Cerebellar nuclear complex (tissue), 1 donor: ENCODE measurements at places on chromosomes 12 and 14.

- DNase-seq: no peak
Measured at GRCh38 chr12:130162745-130163460, 639 bp downstream of the FZD10 start.

- DNase-seq: no peak
Measured at GRCh38 chr14:99189201-99189801, 82.7 kb downstream of the BCL11B start.

DNA sequence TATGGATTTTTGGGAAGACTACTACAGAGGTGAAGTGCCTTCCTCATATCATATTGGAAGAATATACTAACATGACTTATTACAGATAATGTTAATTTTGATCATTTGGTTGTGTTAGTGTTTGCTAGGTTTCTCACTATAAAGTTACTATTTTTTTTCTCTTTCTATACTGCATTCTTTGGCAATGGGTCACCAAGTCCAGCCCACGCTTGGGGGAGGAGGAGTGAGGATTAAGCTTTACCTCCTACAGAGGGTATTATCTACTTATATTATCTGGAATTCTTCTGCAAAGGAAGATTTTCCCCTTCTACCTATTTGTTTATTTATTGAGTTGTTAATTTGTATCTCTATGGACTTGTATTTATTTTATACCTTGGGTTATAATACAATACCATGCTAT lies 31.5 kb downstream of the SCN8A start:
- no peak for DNase-seq

DNA sequence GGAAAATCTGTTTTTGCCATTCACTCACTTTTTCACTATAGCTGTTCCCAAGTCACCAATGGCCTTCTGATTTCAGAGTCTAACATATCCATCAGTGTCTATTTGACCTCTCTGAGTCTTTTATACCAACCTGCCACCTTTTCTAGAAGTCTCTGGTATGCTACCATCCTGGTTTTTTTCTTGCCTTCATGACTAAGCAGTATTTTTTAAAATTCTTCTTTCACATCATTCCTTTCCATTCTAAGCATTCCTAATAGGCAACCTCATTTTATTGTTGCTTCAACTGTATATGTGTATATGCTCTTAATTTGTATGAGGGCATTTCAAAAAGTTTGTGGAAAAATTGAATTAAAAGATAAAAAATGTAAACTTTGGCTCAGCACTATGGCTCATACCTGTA lies 5.0 kb downstream of the IRAK4 start:
- DNase-seq: no peak

DNA sequence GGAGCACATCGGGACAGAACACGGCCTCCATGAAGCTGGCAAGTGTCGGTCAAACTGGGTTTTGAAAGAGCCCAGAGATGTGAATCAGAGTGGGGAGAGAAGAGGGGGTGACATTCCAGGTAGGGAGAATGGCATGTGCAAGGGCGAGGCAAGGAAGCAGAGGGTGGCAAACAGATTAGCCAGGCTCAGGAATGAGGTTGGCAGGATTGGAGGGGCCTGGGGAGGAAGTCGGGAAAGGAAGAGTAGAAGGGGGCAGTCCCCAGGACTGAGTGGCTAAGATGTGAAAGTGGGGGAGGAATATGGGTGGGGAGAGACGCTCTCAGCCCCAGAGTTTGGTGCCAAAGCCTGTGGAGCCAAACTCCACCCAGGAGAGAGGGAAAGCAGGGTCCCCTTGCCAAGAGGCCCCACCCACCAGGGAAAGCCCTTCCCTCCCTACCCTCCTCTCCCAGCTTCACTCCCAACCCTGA lies 5.5 kb upstream of the HDAC7 start:
- no peak for DNase-seq

GRCh38 chr14:54782751-54783659 lies 119.6 kb downstream of the GCH1 start:
- DNase-seq: no peak

- no peak for DNase-seq
Measured at GRCh38 chr12:108182096-108182495, 53.0 kb downstream of the WSCD2 start.

GRCh38 chr14:46573498-46573897 lies 78.1 kb downstream of the RPL10L start:
- no peak for DNase-seq

- no peak for DNase-seq
Measured at GRCh38 chr12:44389038-44389437, 487.1 kb downstream of the NELL2 start.

DNA sequence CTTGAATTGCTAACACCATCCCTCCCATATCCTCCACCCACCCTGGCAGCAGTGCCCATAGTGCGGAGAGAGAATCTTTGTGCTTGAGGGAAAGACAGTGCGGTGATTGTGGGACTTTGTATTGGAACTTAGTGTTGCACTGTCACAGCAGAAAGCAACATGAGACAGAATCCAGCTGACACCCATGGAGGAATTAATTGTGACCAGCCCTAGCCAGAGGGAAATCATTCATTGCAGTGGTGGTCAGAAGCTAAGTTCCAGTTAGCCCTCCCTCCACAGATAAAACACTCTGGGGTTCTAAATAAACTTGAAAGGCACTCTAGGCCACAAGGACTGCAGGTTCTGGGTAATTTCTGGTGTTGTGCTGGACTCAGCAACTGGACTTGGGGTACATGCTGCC lies 1002.6 kb downstream of the TMTC2 start:
- DNase-seq: no peak

DNA sequence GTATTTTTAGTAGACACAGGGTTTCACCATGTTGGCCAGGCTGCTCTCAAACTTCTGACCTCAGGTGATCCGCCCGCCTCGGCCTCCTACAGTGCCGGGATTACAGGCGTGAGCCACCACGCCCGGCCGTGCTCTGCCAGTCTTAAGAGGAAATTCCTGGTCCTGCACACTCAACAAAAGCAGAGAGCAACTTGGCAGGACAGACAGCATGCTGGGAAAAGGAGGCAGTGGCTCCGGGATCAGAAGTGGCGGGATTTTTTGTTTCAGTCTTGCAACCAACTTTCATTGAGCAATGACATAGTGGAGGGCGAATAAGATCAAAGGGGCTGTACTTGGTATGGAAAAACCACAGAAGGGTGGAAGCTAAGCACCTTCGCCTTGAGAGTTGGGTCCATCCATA lies 2.1 kb downstream of the CKAP4 start:
- no peak for DNase-seq

- DNase-seq: no peak
Measured at GRCh38 chr12:50276912-50277671, 6.2 kb downstream of the LIMA1 start.

DNA sequence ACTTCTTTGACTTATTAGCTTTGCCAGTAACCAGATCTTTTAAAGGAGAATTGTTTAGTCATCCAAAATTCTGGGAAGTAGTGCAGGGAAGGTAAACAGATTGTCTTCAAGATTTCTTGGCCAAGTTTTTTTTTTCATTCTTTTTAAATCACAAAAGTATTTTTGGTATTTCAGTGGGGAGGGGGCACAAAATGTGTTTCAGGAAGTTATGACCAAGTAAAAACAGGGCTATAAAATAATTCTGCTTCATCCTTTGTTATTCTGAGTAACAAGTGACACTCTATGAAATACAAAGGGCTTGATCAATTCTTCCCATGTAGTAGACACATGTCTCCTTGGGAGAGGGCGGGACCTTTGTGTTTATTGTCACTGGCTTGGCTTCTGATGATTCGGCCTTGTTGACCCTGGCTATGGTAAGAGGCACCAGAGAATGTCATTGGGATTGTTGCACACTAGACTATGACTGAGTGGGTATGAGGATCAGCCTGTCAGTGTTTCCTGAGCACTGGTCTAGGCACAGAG lies 55.4 kb downstream of the SUSD6 start:
- DNase-seq: no peak

- no peak for DNase-seq
Measured at GRCh38 chr12:25263594-25263993, 12.9 kb upstream of the KRAS start.

DNA sequence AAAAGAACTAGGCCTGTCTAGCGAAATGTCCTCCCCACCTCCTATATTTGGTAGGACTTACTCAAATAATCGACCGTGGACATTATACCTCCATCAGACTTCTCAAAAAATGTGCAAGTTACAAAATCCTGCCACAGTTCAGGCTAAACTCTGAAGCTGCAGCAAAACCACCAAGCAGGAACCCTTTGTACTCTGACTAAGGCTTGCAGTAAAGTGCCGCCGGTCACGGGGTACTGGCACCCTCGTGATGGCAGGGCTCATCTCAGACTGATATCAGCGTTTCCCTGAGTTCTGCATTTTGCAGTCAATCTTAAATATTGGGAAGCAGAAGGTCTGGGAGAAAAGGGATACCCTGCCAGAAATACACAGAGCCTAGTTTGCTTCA lies 17.1 kb downstream of the SLC11A2 start:
- DNase-seq: no peak

- no peak for DNase-seq
Measured at GRCh38 chr12:23455283-23455682, 494.2 kb downstream of the SOX5 start.

GRCh38 chr12:30782316-30783173 lies 27.8 kb upstream of the CAPRIN2 start:
- no peak for DNase-seq

DNA sequence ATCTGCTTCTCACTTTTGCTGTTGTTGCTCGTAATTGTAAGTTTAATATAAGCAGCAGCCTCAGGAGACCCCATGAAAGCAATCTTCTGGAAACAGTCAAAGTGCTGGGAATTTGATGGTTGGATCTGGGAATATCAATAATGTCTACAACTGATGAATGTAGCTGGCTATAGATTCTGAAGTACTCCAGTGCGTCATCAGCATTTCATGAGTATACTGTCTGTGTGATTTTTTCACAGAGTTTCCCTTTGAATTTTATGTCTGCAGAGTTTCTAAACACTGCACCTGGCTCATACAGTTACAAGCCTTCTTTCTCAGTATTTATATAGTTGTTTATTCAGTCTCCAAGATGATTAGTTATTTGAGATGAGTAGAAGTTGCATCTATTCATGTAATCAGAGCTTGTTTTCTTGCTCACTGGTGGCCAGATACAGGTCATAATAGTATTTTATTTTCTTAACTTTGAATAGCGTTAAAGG lies 222.3 kb downstream of the RAD51B start:
- no peak for DNase-seq

DNA sequence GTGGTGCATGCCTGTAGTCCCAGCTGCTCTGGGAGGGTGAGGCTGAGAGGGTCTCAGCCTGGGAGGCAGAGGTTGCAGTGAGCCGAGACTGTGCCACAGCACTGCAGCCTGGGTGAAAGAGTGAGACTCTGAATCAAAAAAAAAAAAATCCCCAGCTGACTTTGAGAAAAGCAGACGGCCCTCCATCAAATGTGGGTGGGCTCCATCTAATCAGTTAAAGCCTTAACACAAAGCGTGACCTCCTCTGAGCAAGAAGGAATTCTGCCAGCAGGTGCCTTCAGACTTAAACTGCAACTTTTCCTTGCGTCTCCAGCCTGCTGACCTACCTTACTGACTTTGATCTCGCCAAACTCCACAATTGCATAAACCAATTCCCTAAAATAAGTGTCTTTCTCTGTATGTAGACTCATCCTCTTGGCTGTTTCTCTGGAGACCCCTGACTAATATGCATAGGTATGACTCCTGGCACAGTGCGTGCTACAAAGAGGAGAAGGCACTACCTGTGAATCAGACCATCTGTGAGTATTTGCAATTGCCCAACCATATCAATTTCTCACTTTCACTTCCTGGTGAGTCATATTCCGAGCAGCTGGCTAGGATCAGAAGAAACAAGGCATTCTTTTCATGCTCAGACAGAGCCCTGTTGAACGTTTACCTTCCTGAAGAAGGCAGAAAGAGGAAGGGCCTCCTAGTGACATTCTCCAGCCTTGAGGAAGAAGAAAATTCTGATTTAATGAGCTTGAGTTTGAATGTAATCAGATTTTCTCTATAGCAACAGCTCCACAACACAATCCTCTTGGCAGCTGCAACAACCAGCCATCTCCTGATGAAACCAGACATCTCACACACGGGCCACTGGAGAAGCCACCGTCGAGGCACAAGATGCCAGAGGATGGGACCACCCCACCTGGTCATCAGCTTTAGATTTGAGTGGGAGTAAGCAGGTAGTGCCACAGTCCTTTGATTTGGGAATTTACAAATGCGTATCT lies 54.3 kb downstream of the CLMN start:
- no peak for DNase-seq

- no peak for DNase-seq
Measured at GRCh38 chr14:39372656-39373055, 59.6 kb downstream of the FBXO33 start.

DNA sequence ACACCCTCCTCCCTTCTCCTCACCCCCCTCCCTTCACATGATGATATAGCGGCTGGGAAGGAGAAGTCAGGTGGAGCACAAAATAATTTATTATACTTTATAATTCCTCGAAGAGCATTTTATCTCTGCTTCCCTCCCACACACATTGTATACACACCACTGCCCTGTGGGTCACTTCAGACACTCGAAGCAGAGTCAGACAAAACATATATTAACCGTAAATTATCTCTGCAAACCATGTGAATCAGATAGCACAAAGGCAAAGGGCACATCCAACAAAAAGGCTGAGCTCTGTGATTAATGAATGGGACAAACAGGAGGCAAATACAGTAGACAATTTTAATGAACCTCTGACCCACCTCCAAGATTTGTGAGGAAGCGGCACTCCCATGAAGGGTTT lies 450.7 kb downstream of the GALC start:
- DNase-seq: no peak

GRCh38 chr12:93857279-93857938 lies 180.2 kb downstream of the CRADD start:
- DNase-seq: no peak

- no peak for DNase-seq
Measured at GRCh38 chr12:93624595-93625294, 52.3 kb downstream of the SOCS2 start.

DNA sequence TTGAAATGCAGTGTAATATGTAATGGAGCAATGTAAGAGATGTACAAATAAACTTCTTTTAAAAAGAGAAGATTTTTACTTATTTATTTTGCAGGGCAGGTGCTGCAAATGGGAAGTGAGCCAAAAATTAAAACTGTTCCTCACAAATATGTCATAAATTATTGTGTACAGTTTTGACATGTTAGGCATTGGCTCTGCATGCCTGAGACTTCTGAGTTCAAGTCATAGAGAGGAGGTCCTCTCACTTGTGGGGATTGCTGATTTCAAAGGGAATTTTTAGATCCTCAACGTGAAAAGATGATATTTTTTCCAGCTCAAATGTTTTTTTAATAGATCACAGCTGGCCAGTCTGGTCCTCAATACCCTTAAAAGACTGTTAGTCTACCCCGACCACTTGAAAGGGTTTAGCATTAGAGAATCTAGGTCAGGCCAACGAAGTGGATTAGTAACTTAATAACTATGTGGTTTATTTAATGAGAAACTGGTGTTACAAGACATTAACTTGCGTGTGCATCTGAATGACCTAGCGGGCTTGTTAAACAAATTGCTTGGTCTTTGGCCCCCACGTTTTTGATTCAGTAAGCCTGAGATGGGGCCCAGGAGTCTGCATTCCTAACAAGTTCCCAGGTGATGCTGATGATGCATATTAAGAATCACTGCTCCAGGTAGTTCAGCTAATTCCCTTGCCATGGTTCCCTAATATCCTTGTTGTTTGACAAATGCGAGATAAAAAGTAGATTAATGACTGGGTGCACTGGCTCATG lies 30.9 kb upstream of the WDR89 start:
- DNase-seq: no peak
